ENCODE measurements at places on chromosomes 3 and 15.

- no peak for DNase-seq
These were observed 181.7 kb downstream of the RSL24D1 start for GRCh38 chr15:55015093-55015445.

DNA sequence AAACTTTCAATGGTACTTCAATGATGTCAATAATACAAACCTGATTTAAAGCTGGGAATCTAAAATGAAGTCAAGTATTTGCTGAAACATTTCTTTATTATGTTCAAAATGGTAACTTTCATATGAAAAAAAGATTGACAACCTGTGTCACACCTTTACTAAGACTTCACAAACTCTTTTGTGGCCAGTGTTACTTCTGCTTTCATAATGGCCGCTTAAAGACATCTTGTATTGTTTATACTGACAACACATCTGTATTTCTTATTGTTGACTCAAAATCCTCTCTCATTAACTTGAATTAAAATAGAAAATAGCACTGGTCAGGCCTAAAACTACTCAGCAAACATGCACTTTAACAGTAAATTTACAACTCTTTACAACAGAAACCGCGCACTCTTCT is 312.3 kb upstream of the CNTN6 start:
- DNase-seq, result no peak

DNA sequence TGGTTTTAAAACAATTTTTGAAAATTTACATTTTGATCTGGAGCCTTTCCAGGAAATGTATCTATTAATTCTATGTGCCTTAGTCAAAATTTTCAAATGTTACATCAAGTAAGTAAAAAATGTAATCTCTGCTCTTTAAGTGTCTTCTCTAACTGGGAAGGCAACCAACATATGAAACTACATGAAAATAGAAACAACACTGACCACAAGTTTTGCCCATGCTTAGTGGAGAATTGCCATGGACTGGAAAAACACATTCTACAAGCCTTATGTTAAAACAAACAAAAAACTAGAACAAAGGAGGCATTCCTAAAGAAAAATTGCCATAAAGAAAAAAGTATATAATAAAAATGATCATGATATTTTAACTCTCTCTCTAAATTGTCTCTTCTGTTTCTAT is 75.9 kb upstream of the SPRED1 start:
- no peak for DNase-seq

- DNase-seq, result no peak
These were observed 4.9 kb upstream of the KY start for GRCh38 chr3:134655706-134656105.

- DNase-seq, result no peak
These were observed 173.3 kb downstream of the SEMA6D start for GRCh38 chr15:47890397-47891150.

- DNase-seq, result peak; percentile 41
These were observed 61.9 kb upstream of the C3orf80 start for GRCh38 chr3:160163229-160163878.

GRCh38 chr3:71099997-71100719 is 483.4 kb downstream of the FOXP1 start:
- no peak for DNase-seq

DNA sequence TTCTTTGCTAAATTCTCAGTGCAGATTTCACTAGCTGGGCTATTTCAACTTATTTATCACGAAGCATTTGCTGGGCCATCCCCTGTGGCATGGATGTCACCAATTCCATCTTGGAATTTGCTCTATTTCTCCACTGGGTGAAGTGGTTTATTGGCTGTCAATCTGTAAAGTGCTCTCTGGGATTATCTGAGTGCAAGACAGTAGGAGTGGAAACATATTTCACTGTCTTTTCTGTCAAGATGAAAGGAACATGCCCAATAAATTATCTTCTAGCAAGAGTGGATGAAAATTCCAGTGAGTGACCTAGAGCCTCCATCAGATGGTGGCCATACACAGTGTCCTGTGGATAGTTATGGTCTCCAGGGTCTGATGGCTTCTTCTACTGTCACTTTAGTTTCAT is 25.1 kb upstream of the CTDSPL start:
- no peak for DNase-seq

DNA sequence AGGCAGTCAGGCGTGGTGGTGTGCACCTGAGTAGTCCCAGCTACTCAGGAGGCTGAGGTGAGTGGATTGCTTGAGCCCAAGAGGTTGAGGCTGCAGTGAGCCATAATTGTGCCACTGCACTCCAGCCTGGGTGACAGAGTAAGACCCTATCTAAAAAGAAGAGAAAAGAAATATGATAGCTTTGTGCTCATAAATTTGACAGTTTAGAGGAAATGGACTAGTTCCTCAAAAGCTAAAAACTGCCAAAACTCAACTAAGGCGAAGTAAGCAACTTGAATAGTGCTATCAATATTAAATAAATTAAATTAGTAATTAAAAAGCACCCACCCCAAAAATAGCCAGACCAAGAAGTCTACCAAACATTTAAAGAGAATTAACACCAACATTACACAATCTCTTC is 24.5 kb upstream of the SLC15A2 start:
- no peak for DNase-seq

DNA sequence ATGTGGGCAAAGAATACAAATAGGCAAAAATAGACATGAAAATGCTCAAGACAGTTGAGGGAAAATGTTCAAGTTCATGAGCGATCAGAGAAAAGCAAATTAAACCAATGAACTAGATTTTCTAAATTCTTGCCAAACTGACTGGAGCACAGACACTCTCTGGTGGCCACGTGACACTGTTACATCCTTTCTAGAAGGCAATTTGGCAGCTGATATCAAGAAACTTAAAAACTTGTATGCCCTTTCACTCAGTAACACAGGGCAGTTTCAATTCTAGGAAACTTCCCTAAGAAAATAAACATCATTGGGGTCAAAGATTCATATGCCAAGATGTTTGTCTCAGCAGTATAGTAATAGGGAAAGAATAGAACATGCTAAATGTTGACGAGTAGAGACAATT is 52.2 kb downstream of the ABHD5 start:
- DNase-seq, result no peak

DNA sequence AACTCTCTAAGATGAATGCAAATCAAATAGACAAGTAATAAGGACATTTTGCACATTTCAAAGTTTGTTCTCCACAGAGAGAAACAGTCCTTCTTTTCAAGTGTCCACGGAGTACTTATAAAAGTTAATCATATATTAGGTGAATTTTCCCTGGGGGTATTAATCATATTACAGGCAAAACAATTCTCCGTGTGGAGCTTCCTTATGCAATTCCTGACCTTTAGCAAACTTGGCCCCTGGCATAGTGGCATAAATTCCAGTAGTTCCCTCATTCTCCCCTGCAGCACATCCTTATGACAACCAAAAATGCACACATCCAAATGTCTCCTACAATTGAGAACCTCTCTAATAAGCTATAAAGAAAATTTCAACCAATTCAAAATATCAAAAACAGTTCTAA is 34.4 kb downstream of the FSIP1 start:
- DNase-seq, result no peak

DNA sequence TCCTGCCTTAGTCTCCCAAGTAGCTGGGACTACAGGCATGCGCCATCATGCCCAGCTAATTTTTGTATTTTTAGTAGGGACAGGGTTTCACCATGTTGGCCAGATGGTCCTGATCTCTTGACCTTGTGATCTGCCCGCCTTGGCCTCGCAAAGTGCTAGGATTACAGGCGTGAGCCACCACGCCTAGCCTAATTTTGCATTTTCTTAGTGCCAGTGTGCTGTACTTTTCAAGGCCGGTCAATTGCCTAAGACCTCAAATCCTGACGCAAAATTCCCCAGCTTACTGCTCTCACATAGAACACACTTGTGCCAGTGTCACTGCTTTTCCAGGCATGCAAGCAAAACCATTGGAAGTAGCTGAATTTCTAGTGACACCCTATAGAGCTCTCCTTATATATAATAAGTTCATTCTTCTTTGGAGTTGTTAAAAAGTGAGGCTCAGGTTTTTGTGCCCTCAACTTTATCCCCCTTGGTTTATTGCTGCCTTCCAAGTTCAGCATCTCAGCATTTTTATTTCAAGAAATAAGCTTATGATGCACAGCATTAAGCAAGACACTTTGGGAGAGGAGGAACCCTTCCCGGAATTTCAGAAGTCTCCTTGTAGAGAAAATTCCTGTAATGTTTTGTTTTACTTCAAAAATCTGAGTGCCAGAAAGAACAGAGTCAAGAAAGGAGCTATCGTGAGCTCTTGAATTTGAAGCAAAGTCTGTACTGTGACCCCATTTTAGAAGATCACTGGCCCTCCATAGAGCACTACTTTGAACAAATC is 93.2 kb downstream of the FILIP1L start:
- DNase-seq, result no peak

GRCh38 chr3:130462089-130462488 is 54.9 kb upstream of the COL6A6 start:
- DNase-seq, result no peak

DNA sequence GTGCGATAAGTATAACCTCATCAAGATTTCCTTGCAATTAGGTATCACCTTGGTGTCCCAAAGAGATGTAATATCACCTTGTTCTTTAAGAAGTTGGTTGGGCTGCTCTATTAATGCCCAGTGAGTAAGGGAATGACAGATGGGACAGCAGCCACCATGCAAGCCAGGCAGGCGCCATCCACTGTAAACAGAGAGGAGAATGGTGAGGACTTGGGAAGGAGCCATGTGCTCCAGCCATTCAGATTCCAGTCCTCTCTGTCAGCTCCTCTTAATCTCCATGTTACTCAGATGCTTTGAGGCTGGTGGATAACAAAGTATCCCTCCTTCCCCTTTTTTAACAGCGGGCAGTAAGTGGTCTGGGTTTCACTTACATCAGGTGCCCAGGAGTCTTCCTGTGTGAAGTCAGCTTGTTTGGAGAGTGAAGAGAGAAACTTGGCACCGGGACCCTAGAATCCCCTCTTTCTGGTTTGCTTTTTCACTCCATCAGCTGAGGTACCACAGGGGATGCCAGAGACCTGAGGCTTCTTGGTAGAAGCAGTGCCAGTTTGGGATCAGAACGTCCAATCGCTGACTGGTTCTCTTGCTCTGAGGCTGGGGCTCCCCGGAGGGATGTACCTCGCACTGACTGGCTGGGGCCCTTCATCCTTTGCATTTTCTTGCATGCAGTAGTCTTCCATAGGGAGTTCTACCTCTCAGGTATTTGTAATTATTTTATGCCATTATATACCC is 29.5 kb downstream of the SLCO3A1 start:
- DNase-seq, result peak; percentile 91
